ENCODE measurements at places on chromosomes 1 and 21.

GRCh38 chr1:228378090-228378872 is 28.4 kb downstream of the TRIM11 start:
- H3K27me3 ChIP-seq, result peaks cover 9% of the 10 kb centered on the region
- H3K4me1 ChIP-seq, result no peaks in the 10 kb centered on the region
- no peaks in the 10 kb centered on the region for H3K36me3 ChIP-seq
- H3K27ac ChIP-seq, result no peak overlapping the region
- H3K4me3 ChIP-seq, result peak overlapping the region; percentile 90

- H3K4me3 ChIP-seq, result peak overlapping the region; percentile 93
- H3K36me3 ChIP-seq, result peaks cover 4% of the 10 kb centered on the region
- peak; percentile 36 for DNase-seq
- no peaks in the 10 kb centered on the region for H3K27me3 ChIP-seq
- peak overlapping the region; percentile 29 for H3K27ac ChIP-seq
- no peaks in the 10 kb centered on the region for H3K4me1 ChIP-seq
Measured at GRCh38 chr21:29299916-29300806, 1.4 kb downstream of the BACH1 start.

DNA sequence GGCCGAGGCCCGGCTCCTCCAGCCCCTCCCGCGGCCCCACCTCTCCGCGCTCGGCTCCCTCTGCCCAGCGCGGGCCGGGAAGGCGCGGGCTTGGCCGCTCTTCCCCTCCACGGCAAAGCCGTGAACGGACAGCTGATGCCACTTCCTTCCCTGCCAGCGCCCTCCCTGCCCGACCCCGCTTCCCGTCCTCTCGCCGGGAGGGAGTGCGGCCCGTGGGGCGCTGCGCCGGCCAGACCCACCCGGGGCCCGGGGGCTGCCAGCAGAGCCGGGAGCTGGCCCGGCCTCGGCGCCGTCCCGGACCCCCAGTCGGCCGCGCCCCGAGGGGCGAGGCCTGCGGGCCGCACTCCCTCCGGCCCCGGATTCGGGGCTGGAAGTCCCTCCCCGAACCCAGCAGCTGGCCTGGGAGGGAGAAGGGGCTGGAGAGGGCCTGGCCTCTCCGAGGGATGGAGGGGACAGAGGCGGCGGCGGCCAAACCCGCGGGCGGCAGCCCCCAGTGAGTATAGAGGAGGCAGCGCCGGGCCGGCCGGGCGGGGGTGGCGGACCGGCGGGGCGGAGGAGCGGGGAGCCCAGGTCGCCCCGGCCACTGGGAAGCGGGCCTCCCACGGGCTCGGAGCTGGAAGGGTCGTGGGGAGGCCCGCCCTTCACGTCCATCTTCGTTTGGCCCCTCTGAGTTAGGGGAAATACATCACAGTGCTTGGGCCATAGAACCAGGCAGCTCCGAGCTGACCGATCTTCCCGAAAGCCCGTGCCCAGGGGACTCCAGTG is at the start of gene KIAA1614:
TSS of gene KIAA1614 (plus strand) at position 97 of the 765 bp plus-strand sequence. CDS start at position 444, 347 bp downstream.
- DNase-seq, result peak; percentile 46
- no peak within 1 kb of the TSS for H3K27ac ChIP-seq
- no peaks in the 10 kb centered on the region for H3K4me1 ChIP-seq
- peak within 1 kb of the TSS; percentile 89 for H3K4me3 ChIP-seq

DNA sequence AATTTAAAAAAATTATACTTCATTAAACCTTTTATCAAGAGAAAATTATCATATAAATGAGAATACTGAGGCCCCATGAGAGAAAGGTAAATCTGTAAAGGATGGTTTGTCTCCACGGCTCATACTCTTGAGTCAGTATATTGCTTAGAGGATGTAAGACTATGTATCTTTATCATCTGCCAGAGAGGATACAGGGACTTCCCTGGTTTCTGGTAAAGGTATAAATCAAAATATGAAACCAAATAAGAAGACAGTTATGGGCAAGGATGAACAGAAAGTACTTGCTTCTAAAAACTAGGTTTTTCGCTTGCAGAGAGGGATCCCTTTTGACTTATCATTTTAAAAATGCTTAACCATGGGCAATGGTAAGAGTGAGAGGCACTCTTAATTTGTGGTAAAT is 112.4 kb downstream of the POU2F1 start:
- no peak for DNase-seq
- no peak overlapping the region for H3K4me3 ChIP-seq
- H3K27ac ChIP-seq, result no peak overlapping the region
- peaks cover 24% of the 10 kb centered on the region for H3K36me3 ChIP-seq

DNA sequence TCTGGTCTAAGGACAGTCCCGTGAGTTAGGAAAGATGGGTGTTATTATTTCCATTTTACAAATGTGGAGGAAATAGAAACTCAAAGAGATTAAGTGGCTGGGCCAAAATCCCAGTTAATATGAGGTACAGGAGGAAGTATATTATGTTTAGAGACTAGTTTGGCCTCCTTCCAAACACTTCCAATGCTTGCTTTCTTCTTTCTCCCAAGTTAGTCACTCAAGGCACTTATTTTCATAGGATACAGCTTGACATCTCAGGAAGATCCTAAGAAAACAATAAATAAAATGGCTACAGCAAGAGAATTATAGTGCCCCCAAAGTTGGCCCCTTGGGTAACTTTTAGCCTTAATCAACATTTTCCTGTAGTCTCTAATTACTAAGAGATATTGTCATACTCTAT is 47.5 kb upstream of the IPO9 start:
- H3K27me3 ChIP-seq, result no peaks in the 10 kb centered on the region
- no peak overlapping the region for H3K4me3 ChIP-seq
- no peak for DNase-seq
- H3K27ac ChIP-seq, result no peak overlapping the region
